Temporal lobe (tissue), 4 donors: ENCODE measurements at places on chromosomes 1 and 21. TPM values are rescaled to one million over a fixed set of nuclear protein-coding genes. Genes with fewer than 3 reads are reported as not detected.

The CD5L gene
- 0.49 TPM for total RNA-seq

The ATP1A4 gene
- total RNA-seq: under 0.01 TPM

The CSDE1 gene
- total RNA-seq: 422 TPM

The OR2T2 gene
- total RNA-seq: not detected

The CLCA1 gene
- not detected for total RNA-seq

The DNAJC8 gene
- 27.5 TPM for total RNA-seq

The PODN gene
- 1.5 TPM for total RNA-seq

The RBM11 gene
- 5.9 TPM for total RNA-seq

The UMODL1 gene
- not detected for total RNA-seq

The SORT1 gene
- total RNA-seq: 46.7 TPM

The CFAP107 gene
- total RNA-seq: not detected

The SPATA45 gene
- 0.49 TPM for total RNA-seq

The AMPD1 gene
- total RNA-seq: not detected

The ABL2 gene
- 32.7 TPM for total RNA-seq

The ACOT7 gene
- 44.3 TPM for total RNA-seq

The TOMM40L gene
- total RNA-seq: 19.7 TPM

The GPX7 gene
- 9.3 TPM for total RNA-seq

The LCE3A gene
- total RNA-seq: not detected

The UBE4B gene
- 33.2 TPM for total RNA-seq

The GNG12 gene
- 19.2 TPM for total RNA-seq
